ENCODE measurements at places on chromosomes 6 and 20.

- DNase-seq: no peak
Measured at GRCh38 chr6:10591422-10592160, 70.4 kb downstream of the GCNT2 start.

GRCh38 chr6:10413850-10414738 is 780 bp downstream of the TFAP2A start:
- DNase-seq: no peak

- no peak for DNase-seq
Measured at GRCh38 chr6:149761438-149761837, 11.9 kb downstream of the PCMT1 start.

DNA sequence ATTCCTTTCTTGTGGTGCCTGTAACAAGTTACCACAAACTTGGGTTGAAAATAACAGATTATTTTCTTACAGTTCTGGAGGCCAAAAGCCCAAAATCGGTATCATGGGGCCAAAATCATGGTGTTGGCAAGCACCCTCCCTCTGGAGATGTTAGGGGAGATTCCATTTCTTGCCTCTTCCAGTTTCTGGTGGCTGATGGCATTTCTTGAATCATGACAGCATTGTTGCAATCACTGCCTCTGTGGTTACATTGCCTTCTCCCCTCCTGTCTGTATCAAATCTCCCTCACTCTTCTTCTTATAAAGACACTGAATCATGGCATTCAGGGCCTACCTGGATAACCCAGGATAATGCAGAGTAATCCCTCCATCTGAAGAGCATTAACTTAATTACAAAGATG is 17.9 kb upstream of the TENT5A start:
- no peak for DNase-seq

DNA sequence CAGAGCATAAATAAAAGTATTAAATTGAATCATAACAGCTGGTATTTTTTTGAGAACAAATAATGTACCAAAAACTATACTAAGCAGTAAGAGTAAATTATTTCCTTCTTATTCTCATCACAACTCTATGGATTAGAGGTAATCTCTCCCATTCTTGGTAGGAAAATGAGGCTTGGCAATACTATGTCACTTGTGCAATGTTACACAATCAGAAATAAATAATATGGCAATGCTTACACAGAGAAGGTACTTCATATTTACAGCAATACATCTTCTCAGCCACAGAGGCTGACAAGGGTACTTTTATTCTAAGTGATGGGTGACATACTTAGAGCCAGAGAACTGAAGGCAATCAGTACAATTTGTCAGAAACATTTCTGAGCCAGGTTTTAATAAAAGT is 3.9 kb downstream of the DST start:
- DNase-seq: no peak

DNA sequence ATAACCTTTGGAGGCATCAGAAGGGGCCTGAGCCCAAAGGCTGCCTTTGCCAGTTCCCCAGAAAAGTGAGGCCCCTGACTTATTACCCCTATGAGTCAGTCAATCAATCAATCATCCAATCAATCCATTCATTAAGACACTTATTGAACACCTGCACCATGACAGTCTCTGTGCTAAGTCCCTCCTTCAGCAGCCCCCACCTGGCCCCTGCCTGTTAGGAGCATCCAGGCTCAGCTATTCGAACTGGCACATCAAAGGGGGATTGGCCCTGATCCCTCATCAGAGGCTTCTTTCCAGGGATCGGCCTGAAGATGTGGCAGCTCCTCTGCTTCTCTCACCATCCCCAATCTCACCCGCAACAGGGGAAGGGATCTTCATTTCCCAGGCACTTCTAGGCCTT is 27.7 kb upstream of the VEGFA start:
- DNase-seq: no peak

DNA sequence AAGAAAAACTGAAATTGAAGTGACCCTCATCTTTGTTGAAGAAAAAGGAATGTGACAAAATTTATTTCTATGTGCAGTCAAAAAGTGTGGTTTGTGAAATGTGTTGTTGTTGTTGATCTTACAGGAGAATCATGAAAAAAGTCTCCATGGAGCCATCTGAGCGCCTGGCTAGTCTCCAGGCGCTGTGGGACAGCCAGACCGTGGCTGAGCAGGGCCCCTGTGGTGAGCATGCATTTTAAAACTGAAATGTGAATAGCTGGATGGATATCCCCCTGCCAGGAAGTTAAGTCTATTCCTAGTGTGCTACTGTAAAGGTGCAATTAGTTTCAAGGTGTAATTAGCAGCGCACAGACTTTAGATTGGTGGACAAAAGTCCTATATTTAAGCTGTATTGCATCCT is 170.6 kb downstream of the CARMIL1 start:
- DNase-seq: no peak

GRCh38 chr20:13515796-13516558 is 122.8 kb downstream of the TASP1 start:
- no peak for DNase-seq

- no peak for DNase-seq
Measured at GRCh38 chr6:167240034-167240541, 51.0 kb upstream of the UNC93A start.

DNA sequence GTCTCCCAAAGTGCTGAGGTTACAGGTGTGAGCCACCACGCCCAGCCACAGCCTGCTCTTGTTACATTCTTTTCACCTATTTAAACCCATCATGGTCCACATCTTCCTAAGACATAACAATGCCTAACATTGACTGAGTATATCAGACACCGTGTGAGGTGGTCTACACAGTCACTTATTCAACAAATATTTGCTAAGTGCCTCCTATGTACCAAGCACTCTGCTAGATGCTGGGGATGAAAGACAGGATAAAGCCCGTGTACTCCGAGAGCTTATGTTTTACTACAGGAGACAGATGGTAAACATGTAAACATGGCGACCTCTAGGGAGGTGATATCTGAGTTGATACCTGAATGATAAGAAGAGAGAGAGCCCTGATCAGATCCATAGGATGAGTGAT is 12.7 kb downstream of the BCL2L1 start:
- DNase-seq: no peak

DNA sequence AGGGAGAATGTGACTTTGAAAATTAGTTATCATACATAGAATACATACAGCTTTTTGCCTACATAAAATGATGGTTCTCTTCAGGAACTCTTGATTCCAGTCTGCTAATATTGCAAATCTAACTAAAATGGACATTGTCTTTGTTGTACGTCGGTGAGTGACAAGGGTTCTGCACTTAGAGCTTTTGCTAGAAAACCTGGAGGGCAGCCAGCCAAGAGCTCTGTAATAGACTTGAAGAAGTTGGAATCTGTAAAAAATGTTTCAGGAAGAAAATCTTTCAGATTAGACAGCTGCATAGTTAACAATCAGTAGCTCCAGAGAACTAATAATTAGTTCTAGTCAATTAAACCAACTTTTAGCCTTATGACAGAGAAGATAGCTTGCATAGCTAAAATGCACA is 138.3 kb downstream of the FLRT3 start:
- DNase-seq: no peak

DNA sequence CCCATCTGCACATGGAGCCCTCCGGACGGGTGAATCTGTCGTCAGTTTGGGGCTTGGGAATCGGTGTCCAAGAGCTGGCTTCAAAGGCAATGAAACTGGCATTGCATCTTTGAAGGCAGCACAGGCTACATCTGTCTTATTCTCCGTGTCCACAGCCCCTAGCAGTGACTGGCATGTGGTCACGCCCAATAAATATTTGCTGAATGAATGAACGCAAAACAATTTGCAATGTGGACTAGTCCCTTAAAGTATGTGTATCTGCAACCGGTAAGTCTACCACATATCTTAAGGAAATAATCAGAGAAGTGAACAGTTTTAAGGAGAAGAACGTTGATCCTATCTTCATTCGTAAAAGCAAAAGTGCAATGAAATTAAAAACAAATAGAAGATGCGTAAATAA is 8.0 kb upstream of the PMEPA1 start:
- no peak for DNase-seq

DNA sequence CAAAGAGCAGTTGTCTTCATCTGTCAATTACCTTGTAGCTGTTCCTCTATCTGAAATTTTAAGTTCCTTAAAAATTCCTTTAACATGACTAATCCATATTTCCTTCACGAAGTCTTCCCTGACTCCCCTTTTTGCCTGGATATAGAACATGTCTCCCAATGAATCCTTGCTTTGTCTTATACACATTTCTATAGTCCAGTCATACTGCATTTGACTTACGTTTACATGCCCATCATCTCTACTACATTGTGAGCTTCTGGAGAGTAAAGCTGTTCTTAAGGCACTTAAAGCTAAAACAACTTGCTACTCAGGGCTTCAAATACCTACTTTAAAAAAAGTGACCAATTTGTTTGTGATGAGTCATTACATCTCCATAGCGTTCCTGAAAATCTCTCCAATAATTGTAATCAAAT is 4.9 kb downstream of the REV3L start:
- DNase-seq: no peak

- no peak for DNase-seq
Measured at GRCh38 chr6:66321017-66321416, 614.0 kb upstream of the EYS start.

- no peak for DNase-seq
Measured at GRCh38 chr20:62805155-62805710, 598 bp downstream of the OGFR start.

- DNase-seq: peak; percentile 61
Measured at GRCh38 chr6:116010790-116011401, 49.8 kb downstream of the FRK start.

GRCh38 chr6:30964075-30964474 is 19.4 kb upstream of the MUC21 start:
- no peak for DNase-seq

DNA sequence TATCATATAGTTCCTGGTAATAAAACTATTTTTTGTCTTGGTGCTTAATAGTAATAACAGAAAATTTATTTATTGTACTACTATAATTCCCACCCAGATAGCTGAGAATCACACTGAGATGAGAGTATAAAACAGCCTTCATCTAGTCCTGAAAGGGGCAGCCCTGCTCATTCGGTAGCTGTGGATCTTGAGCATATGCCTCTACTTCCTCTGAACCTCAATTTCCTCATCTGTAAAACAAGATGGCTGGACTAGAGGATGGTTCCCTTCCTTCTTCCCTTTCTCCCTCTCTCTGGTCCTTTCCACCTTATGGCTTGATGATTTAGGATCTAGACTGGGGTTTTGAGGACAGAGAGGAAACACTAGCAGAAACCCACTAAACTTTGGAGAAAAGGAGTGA is 15.0 kb downstream of the FKBP5 start:
- no peak for DNase-seq

DNA sequence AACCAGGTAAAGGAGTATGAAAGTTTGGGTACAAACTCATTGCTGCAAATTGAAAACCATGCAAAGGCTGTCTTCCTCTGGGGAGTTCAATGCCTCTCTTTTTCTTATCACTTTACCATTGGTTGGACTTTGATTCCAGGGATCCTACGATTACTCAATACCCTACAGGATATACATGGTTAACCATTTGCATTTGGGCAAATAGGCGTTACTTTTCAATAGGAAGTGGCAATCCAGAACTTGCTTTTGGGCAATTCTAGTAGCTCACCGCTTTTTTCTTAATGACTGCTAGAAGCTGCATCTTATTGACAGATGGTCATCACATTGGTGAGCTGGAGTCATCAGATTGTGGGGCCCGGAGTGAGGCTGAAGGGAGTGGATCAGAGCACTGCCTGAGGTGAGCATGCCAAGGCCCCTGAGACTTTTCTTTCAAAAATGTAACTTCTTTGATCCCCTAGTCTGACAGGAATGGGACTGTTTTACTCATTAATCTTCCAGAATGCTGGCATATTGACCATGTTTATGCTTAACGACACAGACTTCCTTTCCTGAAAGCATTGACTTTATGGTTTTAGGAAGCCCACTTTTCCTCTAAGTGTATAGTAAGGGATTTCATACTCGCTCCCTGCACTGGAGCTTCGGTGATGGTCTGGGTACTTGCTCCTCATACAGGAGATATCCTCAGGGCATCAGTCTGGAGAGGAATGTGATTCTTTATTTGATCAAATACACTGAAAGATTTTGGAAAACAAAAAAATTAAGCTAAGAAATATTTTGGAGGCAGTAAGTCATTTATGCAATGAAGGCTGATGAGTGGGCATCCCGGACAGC is at the start of gene CCR6:
CCR6 (plus strand) TSS at position 270 of the 831 bp plus-strand sequence. CDS start 13,039 bp downstream, outside the sequence.
- no peak for DNase-seq
